ENCODE measurements at places on chromosomes 2 and 18. TPM values are rescaled to one million over a fixed set of nuclear protein-coding genes. Genes with fewer than 3 reads are reported as not detected.

Gene CRYGD
- not detected for total RNA-seq

Gene NOL4
- total RNA-seq = 0.48 TPM

Gene TMEM169
- total RNA-seq = 1.8 TPM

Gene ALK
- 0.88 TPM for total RNA-seq

Gene PKDCC
- 228 TPM for total RNA-seq

Gene RGPD4
- total RNA-seq = not detected

Gene MOGAT1
- total RNA-seq = not detected

Gene SULT1C4
- total RNA-seq = 9.3 TPM

Gene CHPF
- 301 TPM for total RNA-seq

Gene MOCOS
- total RNA-seq = 0.85 TPM

Gene KLHL41
- total RNA-seq = 56.3 TPM

Gene LINC00305
- total RNA-seq = 0.21 TPM

Gene TMEM198
- 6.7 TPM for total RNA-seq

Gene HOXD12
- not detected for total RNA-seq

Gene MEX3C
- 41.3 TPM for total RNA-seq

Gene FASTKD1
- 27.8 TPM for total RNA-seq

Gene MEP1B
- 0.04 TPM for total RNA-seq

Gene PLCL1
- total RNA-seq = 4.9 TPM

Gene DAW1
- total RNA-seq = 0.46 TPM

Gene SLC4A5
- total RNA-seq = 2.3 TPM

Gene MMADHC
- 62.5 TPM for total RNA-seq

Gene RGPD6
- 33.9 TPM for total RNA-seq

Gene SP3
- 164 TPM for total RNA-seq

Gene NT5C1B
- not detected for total RNA-seq

All from cardiac muscle cell (in vitro differentiated cells and primary cell).